ENCODE measurements at places on chromosomes 3 and 15.

DNA sequence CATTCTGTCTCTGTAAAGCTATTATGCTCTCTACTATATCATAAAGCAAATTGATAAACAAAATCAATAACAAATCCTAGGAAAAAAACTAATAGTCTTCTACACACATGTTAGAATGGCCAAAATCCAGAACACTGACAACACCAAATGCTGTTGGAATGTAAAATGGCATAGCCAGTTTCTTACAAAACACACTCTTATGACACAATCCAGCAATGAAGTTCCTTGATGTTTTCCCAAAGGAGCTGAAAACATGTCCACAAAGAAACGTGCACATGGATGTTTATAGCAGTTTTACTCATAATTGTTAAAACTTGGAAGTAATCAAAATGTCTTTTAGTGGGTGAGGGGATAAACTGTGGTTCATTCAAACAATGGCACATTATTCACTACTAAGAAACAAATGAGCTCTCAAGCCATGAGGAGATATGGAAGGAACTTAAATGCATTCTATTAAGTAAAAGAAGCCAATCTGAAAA, 32.7 kb downstream of the CADM2 start:
- no peak for DNase-seq

DNA sequence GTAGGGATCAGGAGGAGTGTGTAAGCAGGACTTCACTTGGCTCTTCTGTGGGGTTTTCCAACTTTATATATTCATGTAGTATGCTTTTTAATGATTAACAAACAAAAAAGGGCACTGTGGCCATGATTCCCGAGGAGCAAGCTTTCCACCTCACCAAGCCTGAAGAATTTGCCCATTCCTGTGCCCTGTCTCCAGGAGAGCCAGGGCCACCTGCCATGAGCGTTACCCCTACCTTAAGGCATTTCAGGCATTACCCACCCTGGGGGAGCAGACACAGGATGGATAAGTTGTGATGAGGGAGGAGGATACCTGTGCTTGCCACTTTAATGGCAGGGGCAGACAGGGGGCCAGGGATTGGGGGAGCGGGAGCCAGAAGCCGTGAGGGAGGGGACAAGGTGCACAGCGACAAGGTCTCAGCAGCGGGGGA, 3.0 kb downstream of the TRPM1 start:
- DNase-seq: no peak

- no peak for DNase-seq
Measured at GRCh38 chr3:98734306-98734705, 28.8 kb upstream of the ST3GAL6 start.

- no peak for DNase-seq
Measured at GRCh38 chr15:79965846-79966630, 5.0 kb downstream of the BCL2A1 start.

DNA sequence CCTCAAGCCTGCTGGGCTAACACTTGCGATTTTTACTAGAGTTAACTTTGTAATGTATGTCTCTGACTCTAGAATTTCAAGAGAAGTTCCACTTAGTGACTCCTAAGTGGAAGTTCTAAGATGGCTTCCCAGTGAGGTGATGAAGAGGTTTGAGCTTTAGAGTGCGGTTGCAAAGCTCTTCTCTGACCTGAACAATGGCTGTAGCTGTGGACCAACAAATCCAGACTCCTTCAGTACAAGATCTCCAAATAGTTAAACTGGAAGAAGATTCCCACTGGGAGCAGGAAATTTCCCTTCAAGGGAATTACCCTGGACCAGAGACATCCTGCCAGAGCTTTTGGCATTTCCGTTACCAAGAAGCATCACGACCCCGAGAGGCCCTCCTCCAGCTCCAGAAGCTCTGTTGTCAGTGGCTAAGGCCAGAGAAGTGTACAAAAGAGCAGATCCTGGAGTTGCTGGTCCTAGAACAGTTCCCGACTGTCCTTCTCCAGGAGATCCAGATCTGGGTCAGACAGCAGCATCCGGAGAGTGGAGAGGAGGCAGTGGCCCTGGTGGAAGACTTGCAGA, 22.3 kb downstream of the WDR73 start:
- no peak for DNase-seq

Measured in NCI-H2081 (cell line).